ENCODE measurements at places on chromosomes 6 and 20.
A peak's percentile ranks its signal among the peaks of the same experiment; 100 is the strongest.

DNA sequence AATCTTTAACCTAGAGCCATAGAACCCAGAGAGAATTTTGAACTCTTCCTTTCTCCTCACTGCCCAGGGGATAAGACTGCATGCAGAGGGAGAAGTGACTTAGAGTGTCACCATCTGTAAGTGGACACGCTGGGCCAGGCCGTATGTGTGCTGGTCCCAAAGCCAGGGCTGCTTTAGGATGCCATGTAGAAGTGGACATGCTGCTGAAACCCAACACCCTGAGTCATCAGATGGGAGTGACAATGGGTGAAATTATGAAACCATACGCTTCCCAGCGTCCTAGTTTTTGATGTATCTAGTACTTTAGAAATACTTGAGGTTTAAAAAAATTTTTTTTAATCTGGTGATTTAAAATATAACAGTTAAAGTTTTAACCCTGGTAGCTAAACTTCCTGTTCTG lies 191.1 kb downstream of the FNDC1 start:
- no peak for DNase-seq

DNA sequence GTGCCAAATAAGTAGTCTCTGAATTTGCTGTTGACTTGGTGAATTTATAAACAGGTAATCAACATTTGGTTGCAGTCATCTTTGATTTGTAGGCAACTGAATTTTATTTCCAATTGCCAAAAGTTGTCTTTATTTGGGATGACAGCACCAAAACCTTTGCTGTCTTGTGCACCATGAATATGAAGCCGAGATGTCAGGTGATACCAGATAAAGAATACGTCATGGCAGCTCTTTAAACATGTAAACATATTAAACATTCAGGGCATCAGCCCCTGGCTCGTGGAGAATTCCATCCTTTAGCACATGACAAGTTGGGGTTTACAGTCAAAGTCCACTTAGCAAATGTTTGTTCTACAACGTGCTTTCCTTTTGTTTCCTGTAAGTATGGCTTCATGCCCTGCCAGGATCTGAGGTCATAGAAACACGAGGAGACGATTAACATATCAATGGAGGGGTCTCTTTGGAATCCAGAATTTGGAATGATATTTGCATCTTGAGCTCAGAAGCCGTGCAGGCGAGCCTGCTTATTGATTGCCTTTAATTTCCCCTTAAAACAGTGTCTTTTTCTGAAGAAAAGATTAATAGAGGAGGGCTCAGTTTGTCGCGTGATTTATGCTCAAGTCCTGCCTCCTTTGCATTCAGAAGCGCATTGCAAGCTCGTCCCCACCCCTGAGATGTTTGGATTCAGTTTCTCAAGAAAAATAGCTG lies 170.2 kb upstream of the ZNF217 start:
- no peak for DNase-seq

DNA sequence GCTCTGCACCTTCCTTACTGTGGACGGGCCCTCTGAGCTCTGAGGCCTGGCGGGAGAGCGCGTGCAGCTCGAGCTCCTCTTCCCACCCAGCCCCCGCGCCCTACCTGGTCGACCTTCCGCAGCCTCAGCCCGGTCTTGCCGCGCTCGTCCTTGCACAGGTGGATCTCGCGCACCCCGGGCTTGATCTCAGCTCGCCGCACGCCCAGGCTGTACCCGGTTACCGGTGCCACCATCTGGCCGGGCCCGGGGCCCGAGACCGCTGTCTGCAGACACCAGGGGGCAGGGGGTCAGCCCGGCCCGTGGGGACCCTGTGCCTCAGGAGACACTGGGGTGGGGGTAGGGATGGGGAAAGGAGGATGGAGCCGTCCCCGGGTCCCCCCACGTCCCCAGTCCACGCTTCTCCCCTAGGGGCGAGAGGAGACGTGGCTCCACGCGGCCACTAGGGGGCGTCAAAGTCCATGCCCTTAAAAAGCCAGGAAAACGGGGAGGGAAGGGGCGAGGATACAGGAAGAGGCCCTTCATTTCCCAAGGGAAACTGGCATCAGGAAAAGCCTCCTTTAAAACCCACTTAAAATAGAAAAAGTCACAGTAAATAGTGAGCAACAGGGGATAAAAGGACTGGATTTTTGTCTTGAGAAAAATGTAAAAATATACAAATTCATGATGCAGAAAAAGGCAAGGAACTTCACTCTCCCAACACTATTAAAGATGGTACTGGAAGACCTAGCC lies 15.5 kb downstream of the SDCBP2 start:
- DNase-seq, result peak; percentile 48

DNA sequence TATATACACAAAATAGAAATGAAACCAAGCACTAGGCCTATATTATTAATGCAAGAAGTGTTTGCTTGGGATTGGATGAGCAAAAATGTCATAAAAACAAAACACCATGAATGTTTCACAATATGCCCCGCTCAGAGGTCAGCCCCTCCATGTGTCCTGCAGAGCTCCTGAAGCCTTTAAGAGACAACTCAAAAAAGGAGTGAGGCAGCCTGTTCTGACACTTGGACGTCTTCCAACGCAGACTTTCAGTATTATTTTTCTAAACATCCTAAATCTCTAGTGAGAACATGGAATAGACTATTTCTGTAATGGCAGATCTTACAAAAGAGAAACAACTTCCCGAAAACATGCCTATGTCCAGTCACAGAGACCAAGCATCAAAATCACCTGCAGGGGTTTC lies 322.6 kb downstream of the PRKN start:
- DNase-seq, result no peak

DNA sequence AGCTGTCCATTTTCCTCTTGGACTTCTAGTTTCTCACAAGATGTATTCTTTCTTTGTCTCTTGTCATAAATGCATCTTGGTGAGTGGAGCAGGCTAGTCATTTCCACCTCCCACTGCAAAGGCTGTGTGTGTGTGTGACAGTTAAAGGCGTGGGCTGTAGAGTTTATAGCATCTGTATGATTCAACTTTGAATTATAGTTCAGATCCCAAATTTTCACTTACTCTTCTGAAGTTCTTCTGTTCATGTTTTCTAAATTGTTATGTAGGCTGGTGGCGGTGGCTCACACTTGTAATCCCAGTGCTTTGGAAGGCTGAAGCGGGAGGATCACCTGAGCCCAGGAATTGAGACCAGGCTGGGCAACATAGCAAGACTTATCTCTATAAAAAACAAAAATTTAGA lies 44.7 kb upstream of the GRIK2 start:
- no peak for DNase-seq

GRCh38 chr20:23645575-23645974 lies 7.8 kb upstream of the CST3 start:
- DNase-seq, result no peak

DNA sequence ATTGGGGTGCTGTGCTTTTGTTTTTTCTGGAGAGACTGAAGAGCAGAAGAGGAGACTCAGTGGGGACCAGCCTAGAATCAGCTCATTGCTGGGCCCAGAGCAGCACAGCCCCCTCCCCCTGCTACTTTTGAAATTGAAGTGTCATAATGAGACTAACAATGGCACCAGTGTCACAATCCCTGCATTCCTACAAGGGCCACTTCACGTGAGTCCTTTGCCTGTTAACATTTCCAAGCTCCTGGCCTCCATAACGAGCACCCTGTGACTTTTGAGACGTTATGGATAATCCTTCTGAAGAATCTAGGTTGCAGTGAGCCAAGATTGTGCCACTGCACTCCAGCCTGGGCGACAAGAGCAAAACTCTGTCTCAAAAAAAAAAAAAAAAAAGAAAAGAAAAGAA lies 41.7 kb downstream of the CNBD2 start:
- DNase-seq, result no peak

GRCh38 chr6:150099546-150099945 lies 30.6 kb upstream of the ULBP3 start:
- no peak for DNase-seq

DNA sequence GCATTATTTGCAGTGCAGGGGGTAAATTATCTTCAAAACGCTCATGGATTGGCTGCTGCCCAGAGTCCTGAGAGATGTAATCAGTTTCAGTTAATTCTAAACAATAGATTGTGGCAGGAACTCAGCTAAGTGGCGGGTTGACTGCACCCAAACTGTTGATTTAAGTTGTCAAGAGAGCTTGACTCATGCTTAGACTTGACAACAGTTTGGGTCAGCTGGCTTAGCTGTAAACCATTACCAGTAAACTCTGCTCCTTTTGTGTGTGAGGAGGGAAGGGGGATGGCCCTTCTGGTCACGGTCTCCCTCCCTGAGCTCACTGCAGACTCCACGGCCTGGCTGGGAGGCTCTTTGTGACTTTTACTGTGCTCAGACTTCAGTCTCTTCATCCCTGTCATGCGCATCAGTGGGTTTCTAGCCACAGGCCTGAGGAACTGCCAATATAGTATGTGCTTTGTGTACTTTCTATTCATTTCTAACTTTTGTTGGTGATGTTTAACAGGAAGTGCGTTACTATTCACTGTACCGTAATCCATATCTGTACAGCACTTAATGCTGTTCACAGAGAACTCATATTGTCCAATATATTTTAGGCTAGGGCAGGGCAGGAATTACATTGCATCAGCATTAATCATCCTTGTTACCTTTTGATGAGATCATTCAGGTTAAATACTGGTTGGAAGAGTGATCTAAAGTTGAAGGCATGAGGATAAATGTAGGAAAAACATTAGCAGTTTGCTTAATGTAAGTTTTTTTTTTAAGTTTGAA lies 488.3 kb downstream of the CDKAL1 start:
- DNase-seq, result no peak

GRCh38 chr6:162921062-162921461 lies 193.3 kb downstream of the PACRG start:
- no peak for DNase-seq

DNA sequence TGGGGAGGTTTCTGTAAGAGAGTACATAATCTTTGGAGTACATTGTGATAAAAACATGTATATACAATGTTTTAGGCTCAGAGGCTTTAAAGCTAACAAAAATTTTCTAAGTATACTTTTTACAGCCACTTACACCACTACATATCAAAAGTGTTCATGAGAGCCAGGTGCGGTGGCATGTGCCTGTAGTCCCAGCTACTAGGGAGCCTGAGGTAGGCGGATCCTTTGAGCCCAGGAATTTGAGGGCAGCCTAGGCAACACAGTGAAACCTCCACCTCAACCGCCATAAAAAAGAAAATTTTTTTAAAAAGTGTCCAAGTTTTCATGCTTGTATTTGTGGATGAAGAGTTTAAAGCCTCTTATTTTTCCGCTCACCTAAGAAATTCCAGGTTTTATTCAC lies 22.5 kb downstream of the SNX3 start:
- no peak for DNase-seq

- no peak for DNase-seq
These were observed 137.2 kb downstream of the WDR27 start for GRCh38 chr6:169564453-169565240.

DNA sequence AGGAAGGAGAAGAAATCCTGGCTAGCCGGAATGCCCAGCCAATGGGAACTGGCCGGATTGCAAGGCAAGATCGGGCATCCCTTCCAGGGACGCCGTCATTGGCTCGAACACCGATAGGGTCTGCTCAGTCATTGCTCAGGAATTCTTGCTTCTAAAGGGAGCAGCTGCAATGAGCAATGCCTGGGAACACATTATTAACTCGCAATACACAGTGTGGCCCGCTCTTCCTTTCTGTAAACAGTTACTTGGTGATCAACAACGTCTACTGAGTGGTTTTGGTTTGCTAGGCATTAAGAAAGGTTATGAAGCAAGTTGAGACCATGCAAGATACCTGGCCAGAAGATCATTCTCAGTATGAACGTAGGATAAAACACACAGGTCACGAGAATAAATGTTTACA lies 165.4 kb upstream of the CITED2 start:
- DNase-seq, result no peak

GRCh38 chr6:123263981-123264380 lies 267.9 kb downstream of the CLVS2 start:
- no peak for DNase-seq

DNA sequence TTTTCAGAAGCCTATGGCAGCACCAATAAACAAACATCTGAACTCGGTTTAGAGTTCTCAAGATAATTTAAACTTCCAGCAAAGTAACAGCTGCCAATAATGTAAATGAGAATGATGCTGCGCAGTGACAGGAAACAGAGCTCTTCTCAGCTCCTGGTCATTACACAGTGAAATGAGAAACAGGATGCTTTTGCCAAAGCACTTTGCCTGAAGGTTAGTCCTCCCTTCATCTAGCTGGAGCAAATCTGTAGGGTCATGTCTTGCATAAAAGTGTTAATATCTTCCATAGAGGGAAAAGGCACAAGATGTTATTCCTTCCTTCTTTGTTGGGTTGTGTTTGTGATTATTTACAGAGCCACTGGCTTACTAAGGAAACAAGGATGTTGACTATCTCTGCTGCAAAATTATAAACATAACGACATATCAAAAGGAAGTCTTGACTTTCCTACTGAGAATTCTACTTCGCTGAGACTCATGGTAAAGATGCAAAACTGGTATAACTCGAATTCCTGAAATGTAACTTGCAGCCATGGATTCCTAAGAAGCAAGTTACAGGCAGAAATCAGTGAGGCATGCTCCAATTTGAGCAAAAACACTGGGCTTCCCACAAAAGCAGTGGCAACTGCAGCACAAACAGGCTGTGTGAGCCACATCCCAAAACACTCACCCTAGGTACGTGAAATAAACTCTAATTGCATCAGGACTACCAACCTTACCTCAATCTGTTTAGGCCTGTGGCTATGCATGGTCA lies 102.5 kb upstream of the BEND6 start:
- DNase-seq, result no peak

DNA sequence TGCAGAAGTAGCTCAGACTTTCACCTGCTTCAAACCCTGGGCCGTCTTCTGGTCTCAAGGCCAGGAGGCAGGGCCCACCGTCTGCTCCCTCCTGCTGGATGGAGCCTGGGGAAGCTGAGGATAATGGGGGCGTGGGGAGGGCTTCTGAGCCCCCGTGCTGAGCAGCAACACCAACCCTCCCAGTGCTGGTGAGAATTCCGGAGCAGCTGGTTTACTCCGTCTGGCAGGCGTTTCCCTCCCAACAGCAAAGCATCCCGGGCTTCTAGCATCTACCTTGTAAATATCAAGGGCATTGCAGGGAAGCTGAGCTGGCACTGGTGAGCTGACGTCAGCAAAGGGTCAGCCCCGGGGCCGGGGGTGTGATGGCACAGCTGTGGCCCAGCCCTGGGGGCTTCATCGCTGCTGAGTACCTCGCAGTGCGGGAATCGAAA lies 16.8 kb upstream of the CHRNA4 start:
- DNase-seq, result no peak

DNA sequence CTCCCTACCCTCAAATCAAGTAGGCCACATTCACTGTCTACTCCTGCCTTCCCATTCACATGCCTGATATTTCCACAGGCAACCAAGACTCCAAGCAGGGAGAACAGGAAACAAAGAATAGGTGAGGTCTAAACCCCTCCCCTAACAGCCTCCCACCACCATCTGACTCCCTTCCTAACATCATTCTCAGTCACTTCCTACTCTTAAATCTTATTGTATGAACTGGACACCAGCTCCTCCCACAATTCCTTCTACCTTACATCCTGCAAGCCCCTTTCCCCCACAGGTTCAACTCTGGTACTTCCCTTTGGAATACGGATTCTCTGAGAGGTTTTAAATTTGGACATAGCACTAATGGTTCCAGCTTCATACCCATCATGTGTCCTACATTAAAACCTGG lies 944 bp upstream of the C6orf136 start:
- no peak for DNase-seq

DNA sequence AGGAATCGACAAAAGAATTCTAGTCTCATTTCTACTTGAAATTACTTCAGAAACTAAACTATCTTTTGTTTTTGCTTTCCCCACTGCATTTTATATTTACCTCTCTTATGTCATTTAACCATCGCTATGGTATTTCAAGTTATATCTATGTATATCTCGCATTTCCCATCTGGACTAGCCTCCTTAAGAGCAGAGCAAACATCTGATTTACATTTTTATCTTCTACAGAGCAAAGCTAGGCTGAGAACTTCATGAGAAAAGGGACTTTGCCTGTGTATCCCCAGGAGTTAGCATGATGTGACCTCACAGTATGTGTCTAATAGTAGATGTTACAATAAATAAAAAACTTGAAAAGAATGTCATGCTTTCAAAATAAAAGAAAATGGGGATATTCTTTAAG lies 201.2 kb downstream of the PTPRK start:
- DNase-seq, result no peak

All from stimulated activated CD4-positive, alpha-beta T cell treated with anti-CD3 and anti-CD28 coated beads, Interleukin-1b, Interleukin-23, amount 100 ng/mL, for 1 hour (primary cell).